ENCODE measurements at places on chromosomes 3 and 15.

- H3K27ac ChIP-seq = no peak overlapping the region
- H3K36me3 ChIP-seq = no peaks in the 10 kb centered on the region
- peaks cover 4% of the 10 kb centered on the region for H3K4me1 ChIP-seq
- no peak for DNase-seq
- peaks cover 33% of the 10 kb centered on the region for H3K27me3 ChIP-seq
These were observed 68.2 kb downstream of the EFCAB12 start for GRCh38 chr3:129360171-129360611.

DNA sequence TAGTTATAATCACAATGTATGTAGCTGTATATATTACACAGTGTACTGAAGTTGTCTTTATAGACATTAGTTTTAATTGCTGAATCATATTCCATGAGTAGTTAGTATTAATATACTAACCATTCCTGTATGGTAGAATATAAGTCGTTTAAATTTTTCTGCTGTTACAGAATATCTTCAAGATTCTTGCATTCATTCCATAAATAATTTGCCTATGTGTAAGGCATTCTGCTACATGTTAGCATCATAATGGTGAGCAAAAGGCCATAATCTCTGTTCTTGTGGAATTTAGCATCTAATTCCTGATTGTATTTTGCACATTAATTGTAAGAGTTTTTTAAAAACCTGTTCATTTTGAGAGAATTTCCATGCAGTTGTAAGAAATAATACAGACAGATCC is 14.1 kb downstream of the GYG1 start:
- H3K4me3 ChIP-seq = no peak overlapping the region
- H3K36me3 ChIP-seq = peaks cover 76% of the 10 kb centered on the region
- H3K27ac ChIP-seq = peak overlapping the region; percentile 33
- H3K27me3 ChIP-seq = no peaks in the 10 kb centered on the region
- H3K4me1 ChIP-seq = peaks cover 11% of the 10 kb centered on the region

GRCh38 chr3:21654662-21655061 is 96.3 kb downstream of the ZNF385D start:
- no peak for DNase-seq
- no peak overlapping the region for H3K27ac ChIP-seq
- no peaks in the 10 kb centered on the region for H3K4me1 ChIP-seq
- peaks cover 6% of the 10 kb centered on the region for H3K36me3 ChIP-seq
- H3K4me3 ChIP-seq = no peak overlapping the region
- no peaks in the 10 kb centered on the region for H3K27me3 ChIP-seq

GRCh38 chr3:170358042-170359010 is 811 bp downstream of the SKIL start:
- peak overlapping the region; percentile 88 for H3K27ac ChIP-seq
- H3K27me3 ChIP-seq = no peaks in the 10 kb centered on the region
- peaks cover 8% of the 10 kb centered on the region for H3K4me1 ChIP-seq
- peak overlapping the region; percentile 91 for H3K4me3 ChIP-seq

DNA sequence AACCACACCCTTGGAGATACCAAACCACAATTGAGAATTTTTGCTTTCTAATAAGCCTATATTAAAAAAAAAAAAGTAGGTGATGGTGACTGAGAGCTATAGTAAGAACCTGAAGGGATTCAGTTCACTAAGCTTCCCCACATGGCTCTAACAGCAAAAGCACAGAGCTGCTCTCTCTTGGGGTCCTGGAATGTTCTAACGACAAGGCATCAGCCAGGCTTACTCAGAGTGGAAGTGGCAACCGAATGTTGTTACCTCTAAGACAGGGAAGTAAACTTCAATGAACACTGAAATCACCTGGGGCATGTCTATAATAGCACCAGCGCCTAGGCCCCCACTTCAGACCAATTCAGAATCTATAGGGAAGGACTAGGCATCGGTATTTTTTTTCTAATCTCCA is 397.7 kb downstream of the MAGI1 start:
- DNase-seq = no peak
- H3K4me1 ChIP-seq = no peaks in the 10 kb centered on the region
- H3K36me3 ChIP-seq = no peaks in the 10 kb centered on the region
- H3K4me3 ChIP-seq = no peak overlapping the region
- H3K27me3 ChIP-seq = no peaks in the 10 kb centered on the region

DNA sequence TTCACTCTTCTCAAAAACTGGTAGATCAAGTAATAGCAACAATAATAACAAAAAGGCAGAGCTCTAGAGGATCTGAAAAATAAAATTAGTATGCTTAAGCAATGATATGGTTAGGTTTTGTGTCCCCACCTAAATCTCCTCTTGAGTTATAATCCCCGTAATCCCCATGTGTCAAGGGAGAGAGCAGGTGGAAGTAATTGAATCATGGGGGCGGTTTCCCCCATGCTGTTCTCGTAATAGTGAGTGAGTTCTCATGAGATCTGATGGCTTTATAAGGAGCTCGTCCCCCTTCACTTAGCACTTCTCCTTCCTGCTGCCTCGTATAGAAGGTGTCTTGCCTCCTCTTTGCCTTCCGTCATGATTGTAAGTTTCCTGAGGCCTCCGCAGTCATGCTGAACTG is 60.2 kb upstream of the ABHD2 start:
- no peaks in the 10 kb centered on the region for H3K36me3 ChIP-seq
- no peak overlapping the region for H3K4me3 ChIP-seq

GRCh38 chr3:116849261-116849688 is 139.7 kb downstream of the TUSC7 start:
- no peaks in the 10 kb centered on the region for H3K4me1 ChIP-seq
- H3K4me3 ChIP-seq = no peak overlapping the region
- no peaks in the 10 kb centered on the region for H3K36me3 ChIP-seq
- no peak for DNase-seq
- no peak overlapping the region for H3K27ac ChIP-seq

DNA sequence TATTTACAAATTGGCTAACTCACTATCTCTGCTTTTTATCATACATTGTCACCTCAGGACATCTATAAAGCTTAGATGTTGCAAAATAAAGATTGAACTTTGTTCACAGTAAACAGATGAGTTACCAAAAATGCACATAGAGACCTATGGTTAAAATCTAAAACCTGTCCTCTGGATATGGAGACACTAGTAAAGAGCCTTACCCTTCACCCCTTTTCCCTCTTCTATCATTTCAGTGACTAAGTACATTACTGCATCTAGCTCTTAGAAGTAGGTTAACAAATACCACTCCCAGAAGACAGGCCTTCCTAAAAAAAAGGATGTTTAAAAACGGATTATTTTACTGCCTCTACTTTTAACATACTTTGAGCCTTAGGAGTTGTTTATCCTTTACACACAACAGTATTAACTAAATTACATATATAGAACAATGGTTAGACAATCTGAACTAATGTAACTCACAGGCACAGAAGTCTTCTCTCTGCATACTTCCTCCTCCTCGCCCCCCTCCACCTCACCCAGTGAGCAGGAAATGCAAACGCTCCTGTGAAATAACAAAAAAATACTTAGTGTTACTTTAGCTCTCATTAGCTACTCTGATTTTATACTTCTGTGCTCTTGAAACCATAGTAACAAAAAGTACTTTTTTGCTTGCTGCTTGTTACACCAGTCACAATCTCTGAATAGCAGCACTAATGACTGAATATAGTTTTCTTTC is 23.3 kb downstream of the IREB2 start:
- no peak overlapping the region for H3K27ac ChIP-seq
- H3K36me3 ChIP-seq = peaks cover 38% of the 10 kb centered on the region
- peaks cover 1% of the 10 kb centered on the region for H3K4me1 ChIP-seq
- H3K27me3 ChIP-seq = no peaks in the 10 kb centered on the region
- H3K4me3 ChIP-seq = no peak overlapping the region
- DNase-seq = peak; percentile 50

DNA sequence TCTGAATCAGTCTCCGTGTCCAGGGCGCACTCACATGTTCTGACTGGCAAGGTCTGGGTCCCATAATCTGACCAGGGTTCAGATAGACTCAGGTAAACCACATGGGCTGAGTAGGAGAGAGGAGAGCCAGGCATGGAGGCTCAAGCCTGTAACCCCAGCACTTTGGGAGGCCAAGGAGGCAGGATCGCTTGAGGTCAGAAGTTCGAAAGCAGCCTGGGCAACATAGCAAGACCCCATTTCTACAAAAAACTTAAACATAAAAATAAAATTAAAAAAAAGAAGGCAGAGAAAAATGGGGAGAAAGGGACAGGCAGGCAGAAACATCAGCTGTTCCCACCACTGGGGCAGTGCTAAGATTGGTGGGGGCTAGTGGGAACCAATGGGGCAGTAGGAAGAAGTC is 5.4 kb downstream of the TMEM43 start:
- no peak overlapping the region for H3K27ac ChIP-seq
- no peaks in the 10 kb centered on the region for H3K27me3 ChIP-seq
- peaks cover 73% of the 10 kb centered on the region for H3K36me3 ChIP-seq
- H3K4me1 ChIP-seq = peaks cover 15% of the 10 kb centered on the region
